Stimulated activated naive CD8-positive, alpha-beta T cell treated with anti-CD3 and anti-CD28 coated beads, Interleukin-15, Interleukin-2, amounts not matched to agents 100 U/mL and 50 U/mL, for 24 hours (primary cell): ENCODE measurements at places on chromosomes 5 and 9.

DNA sequence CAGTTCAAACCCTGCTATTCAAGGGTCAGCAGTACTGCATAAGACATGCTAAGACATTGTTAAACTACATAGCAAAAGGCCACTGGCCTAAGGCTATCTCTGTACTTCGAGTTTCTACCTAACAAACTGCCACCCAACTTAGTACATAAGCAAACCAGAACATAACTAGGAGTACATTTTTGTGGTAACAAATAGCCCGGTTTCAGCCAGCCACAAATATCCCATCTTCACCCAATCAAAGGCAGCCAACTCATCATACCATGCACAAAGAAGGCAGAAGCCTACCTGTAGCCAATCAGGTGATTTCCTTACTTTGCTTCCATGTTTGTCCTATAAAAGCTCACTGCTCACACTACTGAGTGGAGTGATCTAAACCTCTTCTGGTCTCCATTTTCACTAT is 201.4 kb downstream of the SMARCA2 start:
- DNase-seq = no peak

GRCh38 chr9:6758498-6759184 is 868 bp downstream of the KDM4C start:
- DNase-seq = peak; percentile 66

DNA sequence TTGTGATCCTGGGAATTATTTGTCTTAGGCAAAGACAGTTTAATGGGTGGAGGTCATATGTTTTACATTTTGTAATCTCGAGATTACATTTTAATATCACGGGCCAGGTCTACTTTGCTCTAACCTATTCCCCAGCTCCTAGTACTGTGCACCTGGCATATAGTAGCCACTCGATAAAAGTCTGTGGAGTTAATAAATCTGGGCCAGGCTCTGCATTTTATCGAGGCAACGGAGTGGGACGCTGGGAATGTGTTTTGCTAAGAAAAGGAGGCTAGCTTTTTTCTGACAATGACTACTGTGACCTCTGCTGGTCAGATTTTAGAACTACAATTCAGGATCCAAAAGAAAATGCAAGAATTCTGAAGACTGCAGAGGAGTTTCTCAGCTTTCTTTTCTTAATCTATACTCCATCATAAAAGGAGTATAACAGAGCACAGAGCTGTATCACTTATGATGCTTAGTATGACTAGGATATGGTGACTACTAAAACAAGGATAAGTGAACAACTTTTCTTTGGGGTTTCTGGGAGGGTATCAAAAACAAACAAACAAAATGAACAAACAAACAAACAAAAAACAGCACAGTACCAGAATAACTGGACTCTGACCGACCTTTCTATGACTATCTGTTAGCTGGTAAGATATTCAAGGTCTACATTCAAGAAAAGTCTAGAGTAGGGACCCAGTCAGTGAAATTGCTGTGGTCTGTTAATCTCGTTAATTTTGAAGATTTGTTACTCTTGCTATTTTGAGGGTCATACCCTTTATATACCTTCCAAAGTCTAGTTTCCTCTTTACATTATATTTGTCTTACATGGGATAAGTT is 46.1 kb upstream of the CER1 start:
- no peak for DNase-seq

DNA sequence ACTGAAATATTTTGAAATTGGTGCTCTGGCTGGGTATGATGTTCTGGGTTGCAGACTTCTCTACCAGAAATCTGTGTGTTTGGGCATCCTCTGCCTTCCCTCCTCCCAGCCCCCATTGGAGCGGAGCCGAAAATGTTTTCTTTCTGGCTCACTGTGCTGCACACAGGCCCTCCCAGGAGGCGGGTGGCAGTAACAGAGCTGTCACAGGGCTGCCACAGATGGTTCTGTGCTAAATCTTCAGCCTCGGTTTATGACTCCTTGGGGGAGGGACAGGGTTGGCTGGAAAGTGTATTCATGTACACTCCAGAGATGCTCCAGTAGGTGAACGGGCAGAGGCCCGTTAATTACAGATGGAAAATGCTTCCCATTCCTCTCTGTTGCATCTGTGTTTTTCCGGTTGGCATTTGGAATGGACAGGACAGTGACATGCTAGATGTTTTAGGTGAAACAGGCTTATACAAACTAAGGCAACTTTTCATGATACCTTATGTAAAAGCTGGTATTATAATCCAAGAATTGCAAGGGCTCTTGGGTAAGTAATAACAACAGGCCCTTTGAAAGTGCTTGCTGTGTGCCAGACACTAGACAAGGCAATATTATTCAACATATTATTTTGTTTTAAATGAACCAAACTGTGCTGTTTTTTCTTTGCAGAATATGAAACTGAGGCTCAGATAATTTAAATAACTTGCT is 180.2 kb downstream of the ADCY2 start:
- no peak for DNase-seq

GRCh38 chr9:110864011-110864410 is 174.3 kb downstream of the LPAR1 start:
- no peak for DNase-seq

DNA sequence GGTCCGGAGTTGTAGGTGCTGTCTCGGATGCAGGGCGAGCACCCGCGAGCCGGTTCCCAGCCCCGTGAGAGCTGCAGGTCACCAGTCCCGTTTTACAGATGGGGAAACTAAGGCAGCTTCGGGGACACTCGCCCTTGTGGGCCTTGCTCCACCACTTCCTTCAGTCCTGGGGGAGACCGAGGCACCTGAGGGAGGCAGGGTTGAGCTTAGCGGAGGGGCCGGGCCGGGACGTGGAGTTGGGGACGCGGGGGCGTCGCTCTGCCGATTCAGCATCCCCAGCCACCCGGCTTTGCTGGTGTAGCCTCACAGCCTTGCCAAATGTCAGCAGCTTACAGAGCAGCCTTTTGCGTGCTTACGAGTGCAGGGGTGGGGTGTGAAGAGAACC is 530 bp downstream of the BBLN start:
- DNase-seq = peak; percentile 74

DNA sequence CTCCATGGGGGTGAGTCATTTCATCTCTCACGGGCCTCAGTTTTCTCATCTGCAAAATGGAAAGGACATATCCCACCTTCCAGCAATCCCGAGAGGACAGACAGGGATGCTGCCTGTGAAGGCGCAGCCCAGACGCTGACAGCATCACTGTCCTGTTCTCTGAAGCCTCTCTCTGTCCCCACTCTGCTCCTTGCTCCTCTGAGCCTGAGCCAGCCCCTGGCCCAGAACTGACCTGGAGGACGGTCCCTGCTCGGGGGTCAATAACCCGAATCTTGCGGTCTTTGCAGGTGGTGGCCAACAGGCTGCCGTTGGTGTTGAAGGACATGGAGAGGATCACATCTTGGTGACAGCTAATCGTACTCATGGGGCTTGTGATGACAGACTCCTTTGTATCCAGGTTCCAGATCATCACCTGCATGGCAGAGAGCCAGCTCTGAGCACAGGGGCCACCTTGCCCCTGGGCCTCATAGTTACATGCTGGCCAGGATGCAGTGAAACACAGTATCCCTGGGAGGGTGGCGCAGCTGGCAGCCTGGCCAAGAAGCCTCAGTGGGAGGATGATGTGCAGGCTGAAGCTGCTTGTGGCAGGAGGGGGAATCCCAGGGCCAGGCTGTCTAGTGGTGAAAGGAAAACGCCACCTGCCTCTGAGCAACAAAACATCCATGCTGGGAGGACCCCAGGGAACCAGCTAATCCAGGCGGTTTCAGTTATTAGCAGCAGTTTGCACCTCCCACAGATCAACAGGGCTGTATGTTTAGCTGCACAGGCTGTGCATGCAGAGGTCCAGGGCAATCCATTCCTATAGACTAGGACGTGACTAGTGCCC is 14.0 kb upstream of the TRIM14 start:
- DNase-seq = no peak

DNA sequence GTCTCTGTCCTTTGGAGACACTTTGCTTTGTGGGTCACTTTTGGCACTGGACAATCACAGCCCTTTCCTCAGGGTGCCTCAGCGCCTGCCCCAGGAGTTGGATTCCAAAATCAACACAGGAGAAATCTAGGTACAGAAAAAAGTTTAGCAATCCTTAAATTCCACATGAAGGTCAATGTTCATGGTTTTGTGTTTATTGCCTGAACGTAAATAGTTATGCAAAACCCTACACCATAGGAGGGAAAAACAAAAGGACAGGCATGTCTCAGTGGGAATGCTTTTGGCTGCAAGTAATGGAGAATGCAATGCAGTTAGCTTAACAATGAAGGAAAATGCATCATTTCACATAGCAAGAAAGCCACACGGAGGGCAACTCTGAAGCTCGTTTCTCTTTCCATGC is 6.5 kb upstream of the HMCN2 start:
- DNase-seq = no peak

DNA sequence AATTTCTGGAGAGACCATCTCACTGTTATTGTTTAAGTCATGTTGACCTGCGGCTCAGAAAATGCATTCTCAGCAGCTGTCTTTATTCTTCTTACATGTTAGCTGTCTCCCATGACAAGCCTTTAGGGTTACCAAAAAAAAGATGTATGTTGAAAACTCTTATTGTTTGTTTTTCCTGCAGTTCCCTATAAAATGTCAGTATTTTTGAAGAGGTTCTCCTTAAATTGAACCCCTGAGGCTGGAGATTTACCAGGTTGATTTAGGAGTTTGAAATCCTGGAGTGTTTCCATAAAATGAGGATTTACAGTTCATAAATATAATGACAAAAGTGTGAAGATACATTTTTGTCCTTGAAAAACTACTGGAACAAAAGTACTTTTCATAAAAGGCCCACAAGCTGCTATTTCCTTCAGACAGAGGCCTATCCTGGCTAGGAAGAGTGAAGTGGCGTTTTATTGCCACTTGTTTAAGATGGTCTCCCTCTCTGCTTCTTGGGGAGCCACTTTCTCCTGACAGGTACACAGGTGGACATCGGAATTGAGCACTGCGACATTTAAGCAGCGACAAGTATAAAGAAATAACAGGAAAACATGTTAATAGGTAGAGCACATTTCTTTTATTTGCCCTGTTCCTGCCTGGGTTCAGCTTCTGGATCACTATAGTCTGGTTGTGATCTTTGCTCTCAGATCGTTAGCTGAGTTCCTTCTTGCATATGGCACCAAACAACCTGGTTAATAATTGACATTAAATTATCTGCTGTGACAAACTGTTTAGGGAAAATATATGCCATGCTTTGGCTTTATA is 344.8 kb upstream of the RPS23 start:
- no peak for DNase-seq

DNA sequence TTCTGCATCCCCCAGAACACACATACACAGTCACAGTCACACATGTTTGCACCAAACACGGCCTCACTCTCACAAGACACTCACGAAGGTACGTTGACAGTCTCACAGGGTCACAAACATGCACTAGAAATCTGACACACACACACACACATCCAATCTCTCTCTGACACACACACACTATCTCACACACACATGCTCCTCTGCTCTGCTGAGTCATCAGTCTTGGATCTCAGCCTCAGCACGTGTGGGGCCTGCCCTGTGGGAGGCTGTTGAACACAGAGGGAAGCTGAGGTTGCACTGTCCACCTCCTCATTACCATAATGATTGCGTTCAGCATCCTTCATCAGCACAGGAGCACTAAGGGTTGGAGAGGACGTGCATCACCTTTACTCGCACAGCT is 188.8 kb downstream of the MTRR start:
- no peak for DNase-seq
